Right cardiac atrium (tissue), 5 donors: ENCODE measurements at places on chromosomes 16 and 17. TPM values are rescaled to one million over a fixed set of nuclear protein-coding genes. Genes with fewer than 3 reads are reported as not detected.

Gene MYL11
- polyA plus RNA-seq, result 0.86 TPM

Gene NKIRAS2
- 53.9 TPM for polyA plus RNA-seq

Gene JMJD6
- polyA plus RNA-seq, result 36.7 TPM

Gene PIMREG
- 0.18 TPM for polyA plus RNA-seq

Gene TAC4
- 1.0 TPM for polyA plus RNA-seq

Gene TBC1D3K
- not detected for polyA plus RNA-seq

Gene SLC5A10
- 0.61 TPM for polyA plus RNA-seq

Gene PNMT
- 32.7 TPM for polyA plus RNA-seq

Gene CFAP119
- polyA plus RNA-seq, result 0.95 TPM

Gene AGRP
- not detected for polyA plus RNA-seq

Gene OGFOD3
- 28.9 TPM for polyA plus RNA-seq

Gene TNS4
- not detected for polyA plus RNA-seq

Gene MMP2
- 43.5 TPM for polyA plus RNA-seq

Gene PAFAH1B1
- polyA plus RNA-seq, result 39.1 TPM
